ENCODE measurements at places on chromosomes 3 and 15. TPM values are rescaled to one million over a fixed set of nuclear protein-coding genes. Genes with fewer than 3 reads are reported as not detected.

The SI gene
- total RNA-seq, result not detected

The PLA1A gene
- 0.26 TPM for total RNA-seq

The EPHB1 gene
- total RNA-seq, result 0.50 TPM

The EID1 gene
- total RNA-seq, result 184 TPM

The ATP8B4 gene
- 19.5 TPM for total RNA-seq

The BNC1 gene
- 7.7 TPM for total RNA-seq

The STXBP5L gene
- total RNA-seq, result not detected

DNA sequence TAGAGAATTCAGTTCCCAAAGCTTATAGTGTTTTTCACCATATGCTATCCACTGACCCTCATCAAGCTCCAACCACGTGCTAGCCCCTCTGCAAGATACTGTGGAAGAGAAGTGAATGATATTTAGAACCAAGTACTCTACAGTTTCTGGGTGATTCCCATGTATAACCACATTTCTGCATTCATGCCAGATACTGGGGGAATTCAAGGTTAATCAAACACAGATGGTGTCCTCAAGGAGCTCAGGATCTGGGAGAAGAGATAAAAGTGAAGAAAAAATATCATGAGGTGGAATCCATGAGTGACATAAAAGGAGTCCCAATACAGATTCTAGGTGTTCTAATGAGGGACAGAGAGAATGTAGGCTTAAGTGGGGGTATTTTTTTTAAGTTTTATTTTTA is 195.8 kb downstream of the FHIT start:
- DNase-seq, result peak; percentile 7

GRCh38 chr3:46916278-46916677 is 38.8 kb downstream of the PTH1R start:
- no peak for DNase-seq

DNA sequence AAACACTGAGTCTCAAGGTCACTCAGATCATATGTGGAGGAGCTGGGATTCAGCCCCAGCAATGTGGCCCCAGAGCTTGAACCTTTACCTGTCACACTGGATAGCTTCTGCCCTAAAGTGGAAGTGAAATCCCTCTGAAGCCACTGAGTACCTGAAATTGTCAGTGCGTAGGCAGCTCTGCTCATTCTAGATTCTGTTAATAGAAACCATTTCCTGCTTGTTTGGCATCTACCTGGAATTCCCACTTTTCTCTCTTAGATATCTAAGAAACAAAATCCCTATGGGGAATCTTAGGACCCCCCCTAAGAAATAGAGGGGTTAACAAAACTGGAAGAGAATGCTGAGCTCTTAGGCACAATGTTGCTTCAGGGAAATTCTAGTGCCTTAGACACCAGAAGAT is 29.8 kb downstream of the FBXL22 start:
- DNase-seq, result no peak

- DNase-seq, result no peak
Observed at GRCh38 chr3:133259767-133260166, 140.1 kb upstream of the BFSP2 start.

DNA sequence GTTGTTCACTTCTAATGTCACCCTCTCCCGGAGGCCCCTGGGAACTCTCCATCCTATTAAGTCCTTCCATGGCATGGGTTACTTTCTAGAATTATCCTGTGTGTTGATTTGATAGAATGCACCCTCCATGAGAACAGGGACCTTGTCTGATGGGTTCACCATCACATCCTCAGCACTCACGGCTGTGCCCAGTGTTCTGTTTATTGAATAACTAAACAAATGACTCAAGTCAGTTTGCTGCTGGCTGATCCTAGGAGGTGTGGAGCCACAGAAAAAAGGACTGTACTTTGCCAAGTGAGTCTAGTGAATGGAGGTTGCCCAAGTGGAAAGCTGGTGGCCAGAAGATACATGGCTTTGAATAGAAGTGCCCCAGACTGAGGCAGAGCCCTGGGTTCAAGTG is 48.5 kb upstream of the RAB6B start:
- DNase-seq, result peak; percentile 68

DNA sequence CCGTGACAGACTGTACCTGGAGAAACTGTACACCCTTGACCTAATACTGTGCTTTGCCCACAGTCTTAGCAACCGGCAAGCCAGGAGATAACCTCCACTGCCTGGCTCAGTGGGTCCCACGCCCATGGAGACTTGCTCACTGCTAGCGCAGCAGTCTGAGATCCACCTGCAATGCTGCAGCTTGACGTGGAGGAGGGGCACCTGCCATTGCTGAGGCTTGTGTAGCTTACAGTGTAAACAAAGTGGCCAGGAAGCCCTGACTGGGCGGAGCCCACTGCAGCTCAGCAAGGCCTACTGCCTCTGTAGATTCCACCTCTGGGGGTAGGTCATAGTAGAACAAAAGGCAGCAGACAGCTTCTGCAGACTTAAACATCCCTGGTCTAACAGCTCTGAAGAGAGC is 189.3 kb downstream of the EDEM1 start:
- no peak for DNase-seq

DNA sequence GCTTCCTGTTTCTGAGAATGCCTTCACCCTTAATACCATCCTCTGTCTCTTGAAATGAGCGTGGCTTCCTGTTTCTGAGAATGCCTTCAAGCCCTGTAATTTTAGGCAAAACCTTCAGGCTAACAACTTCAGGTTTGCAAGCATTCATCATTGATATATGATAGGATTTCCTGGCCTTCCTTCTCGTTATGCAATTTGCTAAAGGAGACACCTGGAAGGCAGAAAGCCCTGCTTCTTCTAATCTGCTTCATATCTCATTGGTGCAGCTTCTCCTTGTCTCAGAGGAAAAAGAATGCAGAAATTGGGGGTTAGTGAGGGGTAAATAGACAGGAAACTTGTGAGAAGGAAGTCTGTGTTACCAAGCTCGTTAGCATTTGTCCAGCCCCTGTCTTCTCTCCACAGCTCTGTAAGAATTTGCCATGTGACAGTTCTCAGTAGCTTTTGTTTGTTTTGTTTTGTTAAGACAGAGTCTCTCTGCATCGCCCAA is 7.3 kb downstream of the ARL6IP5 start:
- no peak for DNase-seq

DNA sequence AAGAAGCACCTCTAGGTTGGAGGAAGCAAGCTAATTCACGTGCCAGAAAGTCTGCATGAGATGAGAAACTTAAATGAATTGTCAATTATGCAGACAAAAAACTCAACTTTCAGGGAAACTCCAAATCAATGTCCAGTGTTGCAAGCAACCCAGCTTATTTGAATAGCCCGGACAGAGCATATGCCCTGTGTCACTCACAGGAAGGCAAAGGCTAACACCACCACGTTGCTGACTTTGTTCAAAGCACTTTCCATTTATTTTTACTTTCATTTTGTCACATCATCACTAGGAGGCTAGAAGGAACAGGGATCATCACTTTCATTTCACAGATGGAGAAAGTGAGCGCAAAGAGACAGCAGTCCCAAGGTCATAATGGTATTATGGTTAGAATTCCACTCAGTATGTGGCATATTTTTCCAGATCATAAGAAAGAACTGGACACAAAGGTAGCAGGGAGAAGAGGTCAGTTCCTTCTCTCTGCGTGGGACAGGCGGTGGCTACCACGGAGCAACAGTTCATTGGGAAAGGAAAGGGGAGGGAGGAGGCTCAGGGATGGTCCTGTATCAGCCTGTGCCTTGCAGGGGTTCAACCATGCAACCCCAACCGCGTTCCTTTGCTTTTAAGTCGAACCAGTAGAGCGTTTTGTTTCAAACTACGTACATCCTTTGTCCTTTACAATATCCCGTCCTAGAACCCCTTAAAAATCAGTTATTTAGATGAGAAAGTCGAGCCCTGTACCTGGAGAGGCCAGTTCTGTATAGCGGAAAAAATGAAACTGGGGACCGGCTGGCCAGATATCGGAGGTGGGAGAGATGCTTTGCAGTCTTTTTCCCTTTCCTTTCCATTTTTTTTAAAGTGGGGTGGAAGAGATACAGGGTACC is 1.1 kb downstream of the HEG1 start:
- DNase-seq, result peak; percentile 80

DNA sequence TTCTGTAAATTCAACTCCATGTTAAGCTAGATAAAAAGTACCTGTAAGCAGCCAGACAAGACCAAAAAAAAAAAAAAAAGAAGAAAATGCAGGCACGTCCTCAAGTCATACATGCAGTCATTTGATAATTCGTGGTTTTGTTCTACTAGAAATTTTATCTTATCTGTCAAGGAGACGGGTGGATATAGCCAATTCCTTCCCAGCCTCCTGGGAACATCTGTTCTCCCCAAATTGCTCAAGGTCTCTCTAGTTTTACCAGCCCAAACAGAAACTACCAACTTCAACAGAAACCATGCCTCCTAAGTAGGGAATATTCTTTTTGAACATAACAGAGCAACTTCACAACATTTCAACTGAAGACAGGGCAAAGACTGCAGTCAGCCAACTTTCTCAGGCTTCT is 19.5 kb downstream of the RYK start:
- DNase-seq, result peak; percentile 37

DNA sequence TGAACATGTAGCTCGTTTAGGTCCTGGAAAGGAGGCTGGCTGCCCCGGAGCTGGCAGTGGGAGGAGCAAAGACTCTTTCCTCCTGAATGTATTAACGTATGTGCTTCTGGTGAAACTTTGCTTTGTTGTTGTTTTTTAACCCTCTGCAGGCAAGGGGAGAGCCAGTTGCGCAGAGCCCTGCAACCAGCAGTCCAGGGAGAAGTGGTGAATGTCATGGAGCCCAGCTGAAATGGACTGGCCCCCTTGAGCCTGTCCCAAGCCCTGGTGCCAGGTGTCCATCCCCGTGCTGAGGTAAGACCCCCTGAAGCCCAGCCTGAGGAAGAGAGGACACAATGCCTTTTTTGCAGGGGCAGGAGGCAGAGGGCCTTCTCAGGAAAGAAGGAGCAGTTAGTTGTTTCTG is 33.3 kb downstream of the ST6GAL1 start:
- no peak for DNase-seq

DNA sequence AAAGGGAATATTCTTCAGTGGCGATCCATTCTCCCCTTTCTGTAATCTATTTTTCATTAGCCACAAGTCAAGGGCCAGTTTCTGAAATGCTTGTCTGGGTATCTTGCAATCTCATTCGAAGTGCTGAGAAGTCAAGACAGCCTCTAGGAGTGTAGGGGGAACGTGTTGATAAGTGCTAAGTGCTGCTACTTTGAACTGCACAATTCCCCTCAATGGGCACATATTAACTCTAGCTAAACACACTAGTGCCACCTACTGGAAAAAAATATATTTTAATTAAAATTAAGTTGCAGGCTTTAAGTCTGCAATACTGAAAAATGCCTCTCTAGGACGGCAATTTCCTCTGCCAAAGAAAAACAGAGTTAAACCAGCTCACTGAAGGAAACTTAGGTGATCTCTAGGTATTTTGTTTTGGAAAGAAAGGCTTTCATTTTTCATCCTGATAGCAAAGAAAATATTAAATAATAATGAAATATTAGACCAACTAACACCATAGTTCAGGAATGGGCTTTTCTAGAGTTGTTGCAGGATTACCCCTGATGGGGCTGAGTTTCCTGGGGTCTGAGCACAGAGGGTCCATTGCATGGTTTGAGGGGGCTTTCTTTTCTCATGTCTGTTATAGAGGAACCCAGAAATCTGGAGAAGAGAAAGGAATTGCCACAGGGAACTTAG is 181.9 kb upstream of the KBTBD8 start:
- DNase-seq, result peak; percentile 70

GRCh38 chr3:194046995-194047645 is 88.8 kb upstream of the HES1 start:
- no peak for DNase-seq

DNA sequence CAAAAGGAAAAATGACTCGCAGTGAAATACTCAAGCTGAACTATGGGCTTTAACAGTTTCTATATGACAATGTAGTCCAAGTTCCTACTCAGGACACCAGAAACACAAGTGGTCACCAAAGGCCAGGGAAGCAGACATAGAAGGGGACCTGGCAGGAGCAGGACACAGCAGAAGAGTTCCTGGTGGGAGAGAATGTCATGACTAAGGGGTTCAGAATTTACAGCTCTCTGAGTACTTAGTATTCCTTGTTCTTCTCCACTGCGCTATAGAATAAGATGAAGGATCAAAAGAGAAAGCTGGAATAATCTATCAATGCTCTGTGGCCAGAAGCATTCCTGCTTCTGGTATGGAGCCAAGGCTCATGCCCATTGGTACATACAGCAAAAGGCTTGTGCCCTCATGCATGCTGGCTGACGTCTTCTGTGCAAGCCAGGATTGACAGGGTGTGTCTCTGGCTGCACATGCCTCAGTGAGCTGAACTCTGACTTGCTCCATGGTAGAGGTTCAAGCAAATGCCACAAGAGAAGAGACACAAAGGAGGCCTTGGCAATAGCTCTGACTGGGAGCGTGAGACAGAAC is 128.7 kb upstream of the SLC2A2 start:
- peak; percentile 37 for DNase-seq

GRCh38 chr3:63933459-63933858 is 21.3 kb upstream of the SCAANT1 start:
- DNase-seq, result no peak

GRCh38 chr15:27361438-27361837 is 390.5 kb downstream of the GABRG3 start:
- DNase-seq, result no peak

DNA sequence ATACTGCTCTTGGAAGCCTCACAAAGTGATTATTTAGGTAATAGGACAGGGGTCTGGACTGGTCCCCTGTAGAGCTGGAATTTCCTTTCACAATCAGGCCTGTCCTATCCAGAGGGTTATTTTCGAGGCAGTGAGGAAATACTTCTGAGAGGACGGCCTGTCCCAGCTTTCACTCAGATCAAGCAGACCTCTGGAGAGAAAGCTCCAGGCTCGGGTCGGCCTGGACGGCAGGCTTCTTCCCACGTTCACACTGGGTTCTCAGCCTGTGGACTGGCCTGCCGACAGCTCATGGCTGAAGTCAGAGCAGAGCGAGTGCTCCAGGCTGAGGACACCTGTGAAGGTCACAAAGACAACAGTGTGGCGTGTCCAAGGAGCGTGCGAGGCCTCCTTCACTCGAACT is 405.3 kb downstream of the VPS13C start:
- DNase-seq, result no peak

DNA sequence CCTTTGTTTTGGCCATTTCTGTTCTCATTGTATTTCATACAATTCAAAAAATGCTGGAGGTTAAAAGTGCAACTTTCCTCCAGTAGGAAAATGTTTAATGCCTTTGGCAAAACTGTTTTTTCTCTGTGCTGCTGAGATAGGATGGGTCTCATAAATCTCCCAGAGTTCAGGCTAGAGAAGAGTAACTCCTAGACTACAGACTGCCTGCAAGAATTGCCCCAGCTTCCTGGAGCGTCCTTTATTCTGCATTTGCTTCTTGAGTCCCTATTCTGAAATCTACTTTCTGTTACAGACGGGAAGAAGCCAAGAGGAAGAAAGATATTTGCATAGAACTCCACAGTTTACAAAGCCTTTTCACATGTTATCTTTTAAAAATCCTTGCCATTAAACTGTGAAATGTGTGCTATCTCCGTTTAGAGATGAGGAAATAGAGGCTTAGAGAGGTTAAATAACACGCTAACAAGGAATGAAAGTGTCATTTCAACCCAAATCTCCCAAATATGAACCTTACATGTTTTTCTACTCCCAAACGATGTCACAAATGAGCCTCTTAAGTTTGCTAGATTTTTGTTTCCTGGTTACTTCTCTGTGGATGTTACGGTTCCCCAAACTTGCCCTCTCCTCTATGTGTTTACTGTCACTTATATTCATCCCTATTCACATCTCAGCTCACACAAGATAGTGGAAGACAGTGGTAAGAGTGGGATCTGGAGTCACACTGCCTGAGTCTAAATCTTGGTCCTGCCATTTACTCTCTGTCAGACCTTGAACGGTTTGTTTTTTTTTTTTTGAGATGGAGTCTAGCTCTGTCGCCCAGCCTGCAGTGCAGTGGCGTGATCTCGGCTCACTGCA is 17.4 kb downstream of the NANOGP8 start:
- no peak for DNase-seq

- no peak for DNase-seq
Observed at GRCh38 chr3:87780811-87781210, 278.0 kb downstream of the CGGBP1 start.

Measured in fibroblast of lung (primary cell).